ENCODE measurements at places on chromosomes 6 and 20.

DNA sequence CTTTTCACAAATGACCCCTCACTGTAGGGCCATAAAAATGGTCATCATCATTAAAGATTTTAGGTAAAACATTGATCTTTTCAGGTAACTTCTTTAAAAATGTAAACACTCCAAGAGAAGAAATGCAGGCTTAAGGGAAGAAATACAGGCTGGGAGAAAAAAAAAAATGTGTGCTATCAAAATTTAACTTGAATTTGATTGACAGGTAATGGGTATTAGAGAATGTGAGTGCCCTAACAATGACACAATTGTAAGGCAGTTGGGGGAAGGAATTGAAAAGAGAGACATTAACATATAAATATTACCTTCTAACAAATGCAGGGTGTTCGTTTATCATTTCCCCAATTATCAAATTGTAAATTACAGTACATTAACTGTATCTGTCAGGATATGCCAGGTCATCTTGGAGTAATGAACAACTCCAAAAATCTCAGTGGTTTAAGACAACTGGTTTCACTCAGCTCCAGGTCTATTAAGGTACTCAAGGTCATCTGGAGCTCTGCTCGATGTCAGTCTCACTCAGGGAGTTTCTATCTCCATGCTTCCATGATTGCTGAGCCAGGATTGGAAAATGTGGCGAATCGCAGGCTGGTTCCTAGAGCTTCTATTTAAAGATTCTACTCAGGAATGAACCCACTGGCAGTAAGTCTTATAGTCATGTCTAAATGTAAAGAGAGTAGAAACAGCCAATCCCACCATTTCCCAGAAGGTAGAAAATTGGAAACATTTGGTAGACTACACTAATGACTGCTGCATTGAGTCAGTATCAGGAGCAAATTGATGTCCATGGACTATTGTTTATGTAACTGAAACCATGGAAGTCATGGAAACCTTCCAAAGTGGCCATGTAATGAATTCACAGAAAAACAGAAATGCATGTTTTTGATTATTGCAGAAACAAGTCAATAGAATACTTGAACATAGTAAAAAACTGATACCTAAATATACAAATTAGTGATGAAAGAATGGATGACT lies 55.6 kb downstream of the FRK start:
- no peak for DNase-seq

DNA sequence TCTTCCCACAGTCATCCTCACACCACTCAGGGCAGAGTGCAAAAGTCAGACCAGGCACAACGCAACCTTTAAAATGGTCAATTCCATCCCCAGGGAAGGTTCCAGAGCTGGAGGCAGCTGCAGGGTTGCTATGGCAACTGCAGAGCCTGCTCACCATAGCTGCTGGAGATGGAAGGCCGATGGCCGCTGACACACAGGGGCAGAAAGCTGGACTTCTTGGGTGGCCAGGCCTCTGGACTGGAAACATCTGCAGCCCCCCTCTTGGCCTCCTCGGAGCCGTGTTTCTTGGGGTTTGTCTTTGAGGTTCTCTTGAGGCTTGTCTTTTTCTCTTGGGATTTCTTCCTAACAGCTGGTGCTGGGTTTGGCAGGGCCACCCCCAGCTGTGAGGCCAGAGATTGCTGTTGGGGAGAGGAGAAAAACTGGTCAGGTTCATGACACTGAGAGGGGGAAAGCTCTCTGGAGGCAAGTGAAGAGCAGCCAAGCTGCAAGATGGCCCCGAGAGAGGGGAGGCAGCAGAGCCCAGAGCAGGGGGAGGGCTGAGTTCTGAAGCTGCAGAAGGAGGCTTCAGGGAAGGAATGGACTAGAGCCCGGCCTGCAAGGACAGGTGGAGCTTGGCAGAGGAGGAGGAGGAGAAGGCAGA lies 10.2 kb downstream of the BNIP5 start:
- DNase-seq, result no peak

DNA sequence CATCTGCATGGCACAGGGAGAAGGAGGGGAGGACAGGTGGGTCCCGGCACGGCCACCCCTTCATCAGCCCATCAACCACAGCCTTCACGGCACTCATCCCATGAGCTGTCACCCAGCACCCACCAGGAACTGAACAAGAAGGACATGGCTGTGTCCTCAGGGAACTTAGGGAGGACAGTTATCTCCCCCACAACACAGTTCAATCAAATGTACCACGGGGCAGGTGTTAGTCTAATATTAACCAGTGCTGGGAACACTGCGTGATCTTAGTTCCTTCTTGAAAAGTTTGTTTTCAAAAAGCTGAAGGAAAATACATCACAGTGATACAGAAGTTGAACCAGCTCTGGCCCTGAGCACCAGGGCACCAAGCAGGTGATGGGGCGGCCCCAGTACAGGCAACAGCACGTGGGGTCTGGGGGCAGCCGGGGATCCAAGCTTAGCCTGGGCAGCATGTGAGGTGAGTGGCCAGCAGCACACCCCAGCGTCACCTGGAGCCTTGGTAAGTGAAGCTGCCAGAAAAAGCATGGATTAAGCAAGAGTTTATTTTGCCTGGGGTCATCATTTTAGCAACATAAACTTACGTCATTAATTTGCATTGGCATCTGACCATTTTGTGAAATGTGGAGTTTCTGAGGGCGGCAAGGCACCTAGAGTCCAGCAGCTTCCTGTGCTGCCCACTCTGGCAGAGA lies 35.5 kb upstream of the AFDN start:
- no peak for DNase-seq

GRCh38 chr6:307065-307814 lies 15.0 kb downstream of the DUSP22 start:
- DNase-seq, result no peak

DNA sequence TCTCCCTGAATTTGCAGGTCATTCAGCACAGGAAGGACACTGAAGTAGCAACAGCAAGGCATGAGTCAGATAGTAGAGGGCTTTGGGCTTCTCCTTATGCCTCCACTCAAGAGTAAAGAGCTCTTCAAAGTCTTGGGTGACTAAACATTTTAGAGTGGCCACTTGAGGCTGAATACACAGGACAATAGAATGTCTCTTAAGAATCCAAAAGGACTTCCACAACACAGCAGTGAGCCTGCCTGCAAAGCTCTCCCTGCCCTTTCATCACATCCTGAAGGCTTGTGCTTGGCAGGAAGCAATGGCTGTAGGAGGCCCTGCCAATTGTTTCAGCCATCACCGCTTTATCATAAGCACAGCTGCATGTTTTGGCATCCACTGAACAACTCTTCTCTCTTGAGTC lies 36.8 kb downstream of the FOXQ1 start:
- DNase-seq, result no peak
